Activated CD4-positive, alpha-beta T cell treated with anti-CD3 and anti-CD28 coated beads for 36 hours (primary cell): ENCODE measurements at places on chromosomes 1 and 21. TPM values are rescaled to one million over a fixed set of nuclear protein-coding genes. Genes with fewer than 3 reads are reported as not detected.

Gene DNAJC6
- 2.5 TPM for total RNA-seq

- DNase-seq: peak; percentile 4
Observed at GRCh38 chr1:2789986-2790581, 11.4 kb downstream of the TTC34 start.

Gene ICOSLG
- total RNA-seq: 2.4 TPM

- DNase-seq: no peak
Observed at GRCh38 chr1:115423776-115424175, 85.7 kb upstream of the NGF start.

Gene HUNK
- 0.27 TPM for total RNA-seq

GRCh38 chr1:231590453-231591198 is 36.0 kb upstream of the DISC1 start:
- DNase-seq: peak; percentile 71
